ENCODE measurements at places on chromosomes 3 and 15. TPM values are rescaled to one million over a fixed set of nuclear protein-coding genes. Genes with fewer than 3 reads are reported as not detected.

The C3orf80 gene
- total RNA-seq = 0.34 TPM

The BTBD1 gene
- total RNA-seq = 41.9 TPM

The ROBO2 gene
- 330 TPM for total RNA-seq

The RAD54L2 gene
- total RNA-seq = 64.3 TPM

The SMCO1 gene
- not detected for total RNA-seq

The OXNAD1 gene
- 14.6 TPM for total RNA-seq

The ZMYND10 gene
- 1.3 TPM for total RNA-seq

The PLA2G4D gene
- not detected for total RNA-seq

The CCDC191 gene
- 3.8 TPM for total RNA-seq

The LSAMP gene
- total RNA-seq = 67.1 TPM

The P2RY13 gene
- total RNA-seq = not detected

GRCh38 chr15:63250312-63250965 lies 27.0 kb upstream of the APH1B start:
- no peak for DNase-seq

DNA sequence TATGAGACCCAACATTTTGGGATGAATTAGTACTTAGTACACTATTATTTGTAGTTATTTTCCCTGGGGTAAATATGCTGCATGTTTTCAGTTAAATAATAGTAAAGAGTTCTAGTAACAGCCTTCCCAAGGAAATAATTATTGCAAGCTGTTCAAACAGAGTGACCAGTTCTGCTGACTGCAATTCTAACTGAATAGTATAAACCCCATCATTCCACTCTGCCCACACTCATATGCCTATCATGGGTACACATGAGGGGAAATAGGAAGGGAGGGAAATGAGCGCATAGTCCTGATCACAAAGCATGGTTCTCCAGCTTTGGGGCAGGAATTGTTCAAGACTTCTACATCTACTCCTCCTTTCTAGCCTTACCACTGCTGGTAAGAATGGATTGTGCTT lies 18.7 kb downstream of the UQCC5 start:
- DNase-seq = no peak

DNA sequence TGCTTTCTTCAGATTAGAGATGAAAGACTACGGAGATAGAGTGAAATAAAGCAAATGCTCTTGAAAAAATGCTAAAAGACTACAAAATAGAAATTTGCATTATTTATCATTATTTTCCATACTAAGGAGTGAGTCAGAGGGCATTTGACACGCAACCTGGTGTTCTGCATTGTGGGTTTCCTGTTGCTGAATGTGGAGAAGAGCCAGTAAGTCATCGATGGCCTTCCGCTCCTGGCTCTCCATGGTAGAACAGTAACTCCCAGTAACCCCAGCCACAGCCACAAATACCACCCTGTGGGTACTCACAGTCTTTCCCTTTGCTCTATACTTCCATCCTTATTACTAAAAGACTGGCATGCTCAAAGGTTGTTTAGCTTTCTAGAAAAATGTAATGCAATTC lies 61.5 kb downstream of the CGGBP1 start:
- DNase-seq = no peak

GRCh38 chr3:123256256-123256655 lies 54.5 kb downstream of the SEC22A start:
- no peak for DNase-seq

- no peak for DNase-seq
Measured at GRCh38 chr3:7630351-7630911, 769.5 kb downstream of the GRM7 start.

DNA sequence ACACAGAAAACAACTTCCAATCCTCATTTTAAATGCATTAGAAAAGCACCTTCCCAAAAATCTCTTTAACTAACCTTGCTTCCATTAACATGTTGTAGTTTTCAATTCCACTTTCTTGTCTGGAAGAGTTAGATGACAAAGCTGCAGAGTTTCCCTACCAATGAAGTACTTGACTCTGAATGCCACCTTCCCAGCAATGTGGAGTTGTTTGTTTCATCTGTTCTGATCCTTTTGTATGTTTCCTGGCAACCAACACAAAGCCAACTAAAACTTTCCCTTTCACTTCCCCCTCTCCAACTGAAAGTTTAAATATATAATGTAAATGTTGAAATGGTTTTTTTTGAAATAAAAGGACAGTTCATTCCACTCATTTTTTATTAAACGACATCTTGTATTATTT lies at the start of gene WDR49:
WDR49 (minus strand) TSS at position 183 of the 400 bp plus-strand sequence. CDS start 517 bp downstream, outside the sequence.
- DNase-seq = no peak

- DNase-seq = no peak
Measured at GRCh38 chr3:124607163-124607562, 123.1 kb upstream of the UMPS start.

- DNase-seq = no peak
Measured at GRCh38 chr3:50630877-50631276, 13.9 kb downstream of the MAPKAPK3 start.

GRCh38 chr3:127039719-127040118 lies 56.8 kb downstream of the PLXNA1 start:
- no peak for DNase-seq

- no peak for DNase-seq
Measured at GRCh38 chr3:194504861-194505260, 18.1 kb upstream of the ATP13A3 start.

DNA sequence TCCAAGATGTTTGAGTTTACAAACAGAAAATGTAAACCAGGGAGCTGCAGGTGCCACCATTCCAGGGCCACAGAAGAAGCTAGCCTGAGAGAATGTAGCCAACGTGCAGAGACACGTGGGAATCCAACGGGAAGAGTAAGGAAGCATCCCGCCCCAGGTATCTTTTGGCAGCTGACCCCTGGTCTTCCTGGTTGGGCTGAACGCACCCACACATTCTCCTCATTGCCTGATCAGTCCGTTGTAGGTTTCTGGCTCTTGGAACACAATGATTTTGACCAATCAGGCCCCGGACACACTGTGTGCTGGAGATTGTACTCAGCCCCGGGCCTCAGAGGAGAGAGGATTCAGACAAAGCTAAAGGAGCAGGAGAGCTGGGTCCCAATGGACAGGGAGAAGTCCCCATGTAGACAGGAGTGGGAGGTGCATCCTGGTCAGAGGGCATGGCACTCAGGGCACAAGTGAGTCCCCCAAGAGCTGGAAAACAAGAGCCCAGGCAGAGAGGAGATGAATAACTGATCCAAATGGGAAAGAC lies 102.3 kb downstream of the TPRA1 start:
- no peak for DNase-seq

DNA sequence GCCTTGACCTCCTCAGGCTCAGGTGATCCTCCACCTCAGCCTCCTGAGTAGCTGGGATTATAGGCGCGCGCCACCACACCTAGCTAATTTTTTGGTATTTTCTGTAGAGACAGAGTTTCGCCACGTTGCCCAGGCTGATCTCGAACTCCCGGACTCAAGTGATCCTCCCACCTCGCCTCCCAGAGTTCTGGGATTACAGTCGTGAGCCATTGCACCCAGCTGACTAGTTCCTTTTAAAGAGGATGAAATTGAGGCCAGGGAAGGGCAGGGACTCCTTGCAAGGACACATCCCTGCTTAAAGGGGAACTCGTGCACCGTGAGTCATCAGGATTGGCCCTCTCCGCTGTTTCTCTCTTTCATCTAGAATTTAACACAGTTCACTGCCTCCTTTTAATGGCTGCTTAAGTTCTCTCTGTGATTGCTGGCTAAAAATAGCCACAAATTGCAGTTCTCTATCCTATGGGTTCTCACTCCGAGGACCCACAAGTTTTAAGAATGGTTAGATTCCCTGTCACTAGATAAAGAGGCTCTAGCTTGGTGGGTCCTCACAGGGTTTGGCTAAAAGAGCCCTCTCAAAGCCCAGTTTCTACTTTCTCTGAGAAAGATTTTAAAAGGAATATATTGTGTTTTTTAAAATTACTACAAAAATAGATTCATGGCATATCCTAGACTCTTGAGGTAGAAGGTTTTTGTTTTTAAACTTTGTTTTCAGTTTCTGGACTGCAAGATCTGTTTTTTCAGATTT lies 1.4 kb downstream of the CRTAP start:
- no peak for DNase-seq

GRCh38 chr15:30985081-30985531 lies 6.3 kb downstream of the MTMR10 start:
- DNase-seq = no peak

DNA sequence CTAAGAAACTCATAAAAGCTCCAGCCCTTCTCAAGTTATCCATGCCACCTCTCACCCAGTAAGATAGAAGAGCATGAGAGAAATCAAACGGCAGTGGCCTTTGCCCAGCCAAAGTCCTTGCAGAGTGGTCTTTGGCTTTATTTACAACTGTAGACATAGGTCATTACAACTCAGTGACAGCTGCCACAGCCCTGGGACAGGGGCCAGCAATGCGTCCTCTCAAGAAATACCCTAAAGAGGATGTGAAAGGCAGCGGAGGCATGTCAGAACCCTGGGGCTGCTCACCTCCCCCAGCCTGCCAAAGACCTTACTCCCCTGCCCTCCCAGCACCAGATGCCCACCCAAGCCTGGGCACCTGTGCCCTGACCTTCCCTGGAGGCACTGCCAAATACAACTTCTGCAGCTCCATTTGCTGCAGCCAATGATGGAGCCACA lies 6.3 kb downstream of the ACAA1 start:
- no peak for DNase-seq

- no peak for DNase-seq
Measured at GRCh38 chr3:19063936-19064335, 84.4 kb upstream of the KCNH8 start.

GRCh38 chr3:161571951-161572350 lies 75.3 kb downstream of the OTOL1 start:
- DNase-seq = no peak

DNA sequence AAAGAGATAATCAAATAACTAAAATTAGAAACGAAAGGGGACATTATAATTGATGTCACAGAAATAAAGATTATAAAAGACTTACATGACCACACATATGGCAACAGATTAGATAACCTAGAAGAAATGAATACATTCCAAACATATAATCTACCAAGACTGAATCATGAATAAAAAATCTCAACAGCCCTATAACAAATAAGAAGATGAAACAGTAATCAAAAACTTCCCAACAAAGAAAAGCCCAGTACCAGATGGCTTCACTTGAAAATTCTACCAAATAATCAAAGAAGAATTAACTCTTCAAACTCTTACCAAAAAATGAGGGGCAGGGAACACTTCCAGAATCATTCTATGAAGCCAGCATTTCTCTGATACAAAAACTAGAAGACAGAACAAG lies 11.8 kb downstream of the TOP2B start:
- no peak for DNase-seq

GRCh38 chr3:108152274-108152673 lies 61.4 kb upstream of the CD47 start:
- no peak for DNase-seq

GRCh38 chr15:70094690-70095311 lies 2.9 kb downstream of the TLE3 start:
- no peak for DNase-seq

Data from glutamatergic neuron (in vitro differentiated cells).